ENCODE measurements at places on chromosomes 11 and 22. TPM values are rescaled to one million over a fixed set of nuclear protein-coding genes. Genes with fewer than 3 reads are reported as not detected.

RIBC2 gene
- 1.2 TPM for polyA plus RNA-seq

OR2AG1 gene
- polyA plus RNA-seq = not detected

CHST1 gene
- 12.6 TPM for polyA plus RNA-seq

NCF4 gene
- polyA plus RNA-seq = 0.13 TPM

SAAL1 gene
- polyA plus RNA-seq = 8.0 TPM

TCN2 gene
- polyA plus RNA-seq = 188 TPM

RIN1 gene
- 4.7 TPM for polyA plus RNA-seq

POLDIP3 gene
- 29.3 TPM for polyA plus RNA-seq

FZD4 gene
- 50.4 TPM for polyA plus RNA-seq

ANO9 gene
- 0.23 TPM for polyA plus RNA-seq

DAGLA gene
- 2.9 TPM for polyA plus RNA-seq

HBE1 gene
- polyA plus RNA-seq = 0.32 TPM

All from endothelial cell of umbilical vein (primary cell).